ENCODE measurements at places on chromosomes 1 and 21. TPM values are rescaled to one million over a fixed set of nuclear protein-coding genes. Genes with fewer than 3 reads are reported as not detected.

DNA sequence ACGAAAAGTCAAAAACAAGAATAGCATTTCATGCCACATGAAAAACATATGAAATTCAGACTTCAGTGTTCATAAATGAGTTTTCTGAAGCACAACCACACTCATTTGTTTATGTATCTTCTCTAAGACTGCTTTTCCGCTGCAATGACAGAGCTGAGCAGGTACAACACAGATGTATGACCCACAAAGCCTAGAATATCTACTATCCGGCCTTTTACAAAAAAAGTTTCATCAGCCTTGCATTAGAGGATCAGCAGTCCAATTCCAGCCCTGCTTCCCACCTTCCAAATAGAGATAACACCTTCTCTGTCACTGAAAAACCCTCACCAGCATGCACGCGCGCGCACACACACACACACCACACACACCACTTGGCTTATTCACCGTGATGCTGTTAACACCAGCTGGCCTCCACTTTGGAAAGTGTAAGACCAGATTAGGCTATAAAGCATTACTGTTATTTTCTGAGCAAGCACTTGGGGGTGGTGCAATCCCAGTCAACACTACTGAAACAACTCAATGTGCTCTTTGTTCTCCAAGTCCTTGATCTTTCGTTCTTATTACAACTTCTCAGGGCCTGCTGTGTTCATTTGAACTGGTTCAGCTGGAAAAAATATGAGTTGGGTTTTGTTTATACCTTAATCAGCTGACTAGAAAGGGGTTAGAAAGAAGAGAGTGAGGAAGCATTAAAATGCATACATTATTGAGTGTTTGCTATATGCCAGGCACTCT, 90.0 kb downstream of the GLUL start:
- H3K36me3 ChIP-seq, result no peaks in the 10 kb centered on the region
- H3K4me1 ChIP-seq, result no peaks in the 10 kb centered on the region
- H3K4me3 ChIP-seq, result no peak overlapping the region

- DNase-seq, result no peak
- no peaks in the 10 kb centered on the region for H3K27me3 ChIP-seq
These were observed 9.1 kb upstream of the RAB7B start for GRCh38 chr1:206012086-206012859.

DNA sequence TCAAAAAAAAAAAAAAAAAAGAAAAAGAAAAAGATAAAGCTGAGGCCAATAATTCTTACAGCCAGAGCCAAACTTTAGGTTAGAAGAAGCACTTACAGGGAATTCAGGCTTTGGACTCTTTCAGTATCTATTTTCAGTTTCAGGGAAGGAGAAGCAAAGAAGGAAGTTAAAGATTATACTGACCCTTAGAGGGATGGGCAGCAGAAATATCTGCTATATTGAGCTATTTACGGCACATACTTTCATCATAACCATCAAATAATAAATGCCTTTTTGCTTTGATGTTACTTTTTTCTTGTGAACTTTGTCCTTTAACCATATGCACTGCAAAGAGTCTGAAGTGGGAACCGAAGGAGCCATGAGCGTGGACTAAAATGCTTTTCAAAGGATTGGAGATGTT, 42.0 kb downstream of the TM2D1 start:
- H3K27me3 ChIP-seq, result no peaks in the 10 kb centered on the region
- peaks cover 3% of the 10 kb centered on the region for H3K4me1 ChIP-seq
- DNase-seq, result no peak
- H3K27ac ChIP-seq, result no peak overlapping the region
- H3K36me3 ChIP-seq, result peaks cover 29% of the 10 kb centered on the region
- no peak overlapping the region for H3K4me3 ChIP-seq

- H3K36me3 ChIP-seq, result no peaks in the 10 kb centered on the region
- DNase-seq, result no peak
- H3K27me3 ChIP-seq, result no peaks in the 10 kb centered on the region
- peaks cover 39% of the 10 kb centered on the region for H3K4me1 ChIP-seq
These were observed 112.1 kb downstream of the RUNX1 start for GRCh38 chr21:34936883-34937563.

The ZBTB8A gene
- total RNA-seq, result 10.6 TPM

The NFASC gene
- total RNA-seq, result 36.9 TPM
